Astrocyte (in vitro differentiated cells and primary cell): ENCODE measurements at places on chromosomes 2 and 18. TPM values are rescaled to one million over a fixed set of nuclear protein-coding genes. Genes with fewer than 3 reads are reported as not detected.

MTIF2 gene
- total RNA-seq, result 23.1 and 25.2 TPM in 2 replicates

GRCh38 chr2:16621316-16621715 is 44.3 kb downstream of the CYRIA start:
- peak; percentile 30 for DNase-seq

DNA sequence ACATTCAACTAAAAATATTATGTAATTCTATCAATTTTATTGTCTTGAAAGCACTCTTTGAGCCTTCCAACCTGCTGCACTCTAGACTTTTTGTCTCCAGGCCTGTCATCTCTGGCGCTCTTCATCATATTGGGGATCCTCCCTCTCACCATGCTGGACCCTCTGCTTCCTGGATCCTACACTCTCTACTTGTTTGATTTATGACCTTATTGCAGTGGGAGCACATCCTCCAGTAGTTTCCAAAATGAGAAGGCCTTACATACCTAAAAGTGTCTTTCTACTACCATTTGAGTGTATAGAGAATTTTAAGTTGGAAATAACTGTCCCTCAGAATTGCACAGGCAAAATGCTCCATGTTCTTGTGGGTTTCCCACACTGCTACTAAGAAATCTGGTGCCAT is 25.2 kb downstream of the PNO1 start:
- no peak for DNase-seq

- no peak for DNase-seq
Observed at GRCh38 chr2:46960618-46961017, 45.0 kb upstream of the MCFD2 start.

DNA sequence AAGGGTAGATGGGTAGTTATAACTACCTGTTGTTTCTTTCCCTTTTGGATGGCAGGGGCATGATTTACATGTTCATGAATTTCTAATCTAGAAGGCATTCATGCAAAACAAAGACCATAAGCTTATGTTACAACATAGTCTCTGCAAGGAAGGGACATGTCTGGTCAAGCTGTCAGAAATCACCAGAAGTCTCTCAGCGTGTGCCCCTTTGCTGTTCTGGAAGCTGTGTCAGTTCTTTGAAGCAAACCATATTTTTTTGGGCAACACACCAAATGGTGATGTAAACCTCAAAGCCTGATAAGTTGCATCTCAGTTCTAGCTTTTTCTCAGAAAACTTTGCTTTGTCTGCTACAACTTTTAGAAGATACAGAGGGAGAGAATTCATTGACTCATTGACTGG is 173.5 kb upstream of the CTAGE1 start:
- peak; percentile 91 for DNase-seq
